ENCODE measurements at places on chromosomes 11 and 22.

DNA sequence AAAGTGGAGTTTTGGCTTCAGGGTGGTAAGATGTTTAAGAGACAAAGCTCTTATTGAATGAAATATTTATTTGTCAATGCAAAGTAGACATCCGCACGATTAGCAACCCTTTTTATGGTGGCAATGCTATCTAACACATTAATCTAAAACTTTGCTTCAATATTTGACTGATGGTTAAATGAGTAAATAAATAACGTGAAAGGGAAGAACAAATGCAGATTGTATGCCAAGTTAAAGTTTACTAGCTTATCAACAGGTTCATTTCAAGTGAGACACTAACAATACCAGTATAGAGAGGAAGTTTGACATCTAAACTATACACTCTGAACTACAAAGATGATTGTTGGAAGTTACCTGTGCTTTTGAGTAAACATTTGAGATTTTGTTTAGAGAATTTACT is 50.1 kb downstream of the AASDHPPT start:
- no peak for DNase-seq

GRCh38 chr22:49628391-49629260 is 199.0 kb downstream of the BRD1 start:
- DNase-seq = no peak

GRCh38 chr22:27485842-27486241 is 315.7 kb downstream of the MN1 start:
- DNase-seq = no peak

- DNase-seq = peak; percentile 64
Measured at GRCh38 chr11:93821617-93822016, 28.8 kb downstream of the VSTM5 start.

- DNase-seq = no peak
Measured at GRCh38 chr11:8766988-8767374, 84.4 kb downstream of the RPL27A start.

DNA sequence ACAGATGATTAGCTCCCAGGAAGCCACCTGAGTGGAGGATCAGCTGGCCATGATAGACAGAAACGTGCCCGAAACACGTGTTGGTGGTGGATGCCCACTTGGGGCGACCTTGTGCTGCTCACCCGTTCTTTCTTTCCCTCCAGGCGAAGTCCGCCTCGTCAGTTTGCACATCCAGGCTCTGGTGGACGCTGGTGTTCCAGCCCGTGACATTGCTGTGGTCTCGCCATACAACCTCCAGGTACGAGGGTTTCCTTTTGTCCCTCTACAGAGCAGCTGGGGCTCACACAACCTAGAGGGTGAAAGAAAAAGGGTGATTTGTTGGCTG is 30.6 kb downstream of the IGHMBP2 start:
- no peak for DNase-seq

All from epithelial cell of proximal tubule (primary cell).